ENCODE measurements at places on chromosomes 7 and 10. TPM values are rescaled to one million over a fixed set of nuclear protein-coding genes. Genes with fewer than 3 reads are reported as not detected.

The HMX3 gene
- not detected for total RNA-seq

The AGBL3 gene
- total RNA-seq = 1.5 TPM

The PTF1A gene
- total RNA-seq = not detected

The CARD11 gene
- total RNA-seq = 1.5 TPM

The ARHGEF35 gene
- total RNA-seq = 0.18 TPM

The GTF2IRD1 gene
- 25.4 TPM for total RNA-seq

Data from A549 treated with Mapracorat at 1 μM for 4 hours (cell line).